ENCODE measurements at places on chromosomes 5 and 9.
A peak's percentile ranks its signal among the peaks of the same experiment; 100 is the strongest.

GRCh38 chr9:109887079-109887478 is 107.1 kb downstream of the PALM2AKAP2 start:
- peak; percentile 82 for ATAC-seq

- ATAC-seq = peak; percentile 51
Measured at GRCh38 chr9:71984403-71984802, 73.0 kb downstream of the C9orf85 start.

DNA sequence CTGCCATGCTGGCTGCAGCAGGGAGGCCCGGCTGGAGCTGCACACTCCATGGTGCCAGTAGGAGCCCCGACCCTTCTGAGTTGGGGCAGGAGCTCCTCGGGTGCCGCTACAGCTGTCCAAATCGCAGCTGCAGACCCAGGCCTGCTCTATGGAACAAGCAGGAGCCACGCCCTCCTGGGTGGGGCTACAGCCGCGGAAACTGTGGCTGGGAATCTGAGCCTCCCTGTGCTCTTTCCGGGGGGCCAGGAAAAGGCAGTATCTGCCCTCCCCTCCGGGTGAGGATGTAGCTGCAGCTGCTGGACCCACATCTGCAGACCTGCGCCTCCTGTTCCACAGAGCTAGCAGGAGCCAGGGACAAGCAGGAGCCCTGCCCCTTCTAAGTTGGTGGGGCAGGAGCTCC is 278.9 kb upstream of the ACTBL2 start:
- ATAC-seq = no peak

DNA sequence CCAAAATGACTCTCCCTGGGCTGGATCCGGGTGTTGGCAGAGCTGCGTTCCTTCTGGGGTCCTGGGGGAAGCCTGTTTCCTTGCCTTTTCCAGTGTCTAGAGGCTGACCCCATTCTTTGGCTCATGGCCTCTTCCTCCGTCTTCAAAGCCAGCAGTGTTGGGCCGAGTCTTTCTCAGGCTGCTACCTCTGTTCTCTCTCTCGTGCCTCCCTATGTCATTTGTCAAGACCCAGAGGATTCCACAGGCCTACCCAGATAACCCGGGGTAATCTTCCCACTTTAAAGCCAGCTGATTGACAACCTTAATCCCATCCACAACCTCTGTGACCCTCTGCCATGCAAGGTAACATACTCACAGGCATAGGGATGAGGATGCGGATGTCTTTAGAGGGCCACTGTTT is 55.0 kb upstream of the KCNMB1 start:
- no peak for ATAC-seq

DNA sequence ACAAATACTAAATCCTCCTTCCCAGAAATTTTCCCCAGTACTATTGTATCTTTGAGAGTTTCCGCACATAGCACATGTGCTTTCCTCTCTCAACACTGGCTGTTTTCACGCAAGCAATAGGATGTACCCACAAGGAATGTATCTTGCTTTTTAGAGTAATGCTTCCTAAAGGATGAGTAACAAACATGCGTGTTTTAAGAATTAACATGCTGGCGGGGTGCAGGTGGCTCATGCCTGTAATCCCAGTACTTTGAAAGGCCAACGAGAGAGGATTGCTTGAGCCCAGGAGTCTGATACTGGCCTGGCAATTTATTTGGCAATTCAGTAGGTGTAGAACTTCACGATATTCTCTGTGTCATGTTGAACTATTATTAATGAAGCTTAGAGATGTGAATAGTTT is 4.6 kb downstream of the RUFY1 start:
- no peak for ATAC-seq

- no peak for ATAC-seq
Measured at GRCh38 chr9:91944711-91945110, 5.3 kb downstream of the ROR2 start.

- no peak for ATAC-seq
Measured at GRCh38 chr5:107943923-107944322, 273.2 kb upstream of the EFNA5 start.

DNA sequence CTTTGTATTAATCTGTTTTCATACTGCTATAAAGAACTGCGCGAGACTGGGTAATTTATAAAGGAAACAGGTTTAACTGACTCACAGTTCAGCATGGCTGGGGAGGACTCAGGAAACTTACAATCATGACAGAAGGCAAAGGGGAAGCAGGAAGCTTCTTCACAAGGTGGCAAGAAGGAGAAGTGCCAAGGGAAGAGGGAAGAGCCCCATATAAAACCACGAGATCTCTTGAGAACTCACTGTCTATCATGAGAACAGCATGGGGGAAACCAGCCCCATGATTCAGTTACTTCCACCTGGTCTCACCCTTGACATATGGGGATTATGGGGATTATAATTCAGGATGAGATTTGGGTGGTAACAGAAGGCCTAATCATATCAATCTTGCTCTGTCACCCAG is 60.9 kb upstream of the CHD1 start:
- no peak for ATAC-seq

DNA sequence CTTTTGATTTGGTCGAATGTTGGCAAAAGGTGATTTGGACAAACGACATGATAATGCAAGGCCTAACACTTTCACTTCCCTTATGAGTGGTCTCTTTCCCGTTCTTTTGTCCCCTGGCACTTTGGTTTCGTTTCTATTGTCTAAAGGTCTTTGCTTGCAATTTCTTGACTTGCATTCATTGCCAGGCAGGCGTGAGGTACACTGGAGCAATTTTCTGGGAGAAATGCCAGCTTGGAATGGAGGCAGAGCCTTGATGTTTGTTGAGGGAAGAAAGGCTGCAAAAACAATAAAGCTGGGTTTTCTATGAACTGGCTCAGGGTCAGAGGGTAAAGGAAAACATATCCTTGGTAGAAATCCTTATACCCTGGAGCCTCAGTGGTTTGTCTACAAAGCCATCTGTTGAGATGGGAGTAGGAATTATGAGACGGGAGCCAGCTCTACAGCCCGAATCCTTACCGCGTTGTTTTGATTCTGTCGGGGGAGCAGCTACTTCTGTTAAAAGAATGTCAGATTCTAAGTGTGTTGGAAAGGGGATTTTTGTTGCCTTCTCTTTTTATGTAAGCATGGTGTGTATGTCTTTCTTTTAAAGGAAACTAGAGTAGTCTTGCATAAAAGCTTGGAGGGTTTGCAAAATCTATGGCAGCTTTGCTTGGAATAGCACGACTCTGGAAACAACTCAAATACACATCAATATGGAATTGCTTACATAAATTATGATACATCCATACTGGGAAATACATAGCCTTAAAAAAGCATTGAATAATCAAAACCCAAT is 158.9 kb downstream of the RMI1 start:
- ATAC-seq = peak; percentile 51

GRCh38 chr9:133826289-133827085 is 88.3 kb upstream of the SARDH start:
- ATAC-seq = peak; percentile 53

DNA sequence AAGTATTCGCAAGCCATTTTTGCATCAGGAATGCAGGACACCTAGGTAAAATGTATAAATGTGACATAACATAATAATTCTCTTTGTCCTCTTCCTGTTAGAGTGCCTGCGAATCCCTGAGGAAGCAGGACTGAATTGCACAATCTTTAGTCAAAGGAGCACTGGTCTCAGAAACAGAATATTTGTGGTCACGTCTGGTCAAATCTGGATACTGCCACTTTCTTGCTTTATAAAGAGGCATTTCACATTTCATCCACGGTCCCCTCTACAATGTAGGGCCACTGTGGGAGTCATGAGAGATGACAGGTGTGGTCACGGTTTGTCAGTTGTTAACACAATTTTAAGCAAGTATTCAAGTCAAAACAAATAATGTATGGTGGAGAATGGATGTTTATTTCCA is 564.0 kb downstream of the IRX1 start:
- ATAC-seq = no peak

GRCh38 chr5:65721050-65721719 is 724 bp downstream of the SGTB start:
- ATAC-seq = peak; percentile 70

- peak; percentile 84 for ATAC-seq
Measured at GRCh38 chr5:10018201-10019069, 231.3 kb downstream of the ATPSCKMT start.

DNA sequence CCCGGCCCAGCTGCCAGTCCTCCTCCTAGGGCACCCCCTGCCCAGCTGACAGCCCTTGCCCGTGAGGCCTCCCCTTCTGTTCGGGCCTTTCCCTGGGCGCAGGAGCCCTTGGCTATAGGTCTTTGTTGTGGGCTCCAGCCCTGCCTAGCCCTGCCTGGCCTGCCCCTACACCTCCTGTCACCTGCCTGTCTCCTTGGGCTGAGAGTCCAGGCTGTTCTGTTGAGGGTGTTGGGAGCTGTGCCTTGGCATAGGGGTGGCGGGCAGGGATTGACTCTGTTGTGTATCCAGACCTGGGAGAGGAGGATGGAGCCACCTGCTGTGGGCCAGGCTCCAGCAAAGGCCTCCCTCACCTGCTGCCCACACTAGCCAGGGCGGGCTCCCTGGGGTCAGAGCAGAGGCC is 11.6 kb downstream of the FCN2 start:
- ATAC-seq = no peak

DNA sequence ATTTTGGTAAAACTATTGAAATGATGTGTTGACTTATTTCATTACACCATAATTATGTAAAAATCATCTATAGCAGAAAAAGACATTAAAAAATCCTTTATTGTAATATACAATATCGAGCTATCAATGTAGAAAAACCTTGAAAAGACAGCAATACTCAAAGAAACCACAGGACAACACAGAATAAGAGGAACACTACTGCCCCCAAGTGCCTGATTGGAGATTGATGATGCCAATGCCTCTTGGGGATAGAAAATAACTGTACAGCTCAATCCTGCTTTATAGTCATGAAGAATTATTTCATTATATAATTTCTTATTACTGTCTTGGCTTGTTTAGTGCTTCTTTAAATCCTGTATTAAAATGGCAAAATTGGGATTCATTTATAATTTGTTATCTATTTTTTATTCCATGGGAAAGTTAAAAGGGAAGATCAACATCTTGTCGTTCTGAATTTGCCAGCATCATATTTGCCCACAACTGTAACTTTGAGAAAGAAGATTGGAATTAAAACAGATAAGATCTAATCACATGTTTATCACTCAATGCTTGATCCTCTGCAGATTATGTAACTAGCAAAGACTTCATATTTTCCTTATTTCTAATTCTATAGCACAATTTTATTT is 337.5 kb downstream of the CDH9 start:
- peak; percentile 86 for ATAC-seq

- no peak for ATAC-seq
Measured at GRCh38 chr5:68054638-68055037, 160.9 kb upstream of the PIK3R1 start.

- ATAC-seq = no peak
Measured at GRCh38 chr9:134739660-134739968, 98.0 kb downstream of the COL5A1 start.

GRCh38 chr9:124381170-124381945 is 33.9 kb downstream of the PSMB7 start:
- peak; percentile 60 for ATAC-seq

GRCh38 chr9:86768709-86769108 is 178.6 kb downstream of the GAS1 start:
- no peak for ATAC-seq

DNA sequence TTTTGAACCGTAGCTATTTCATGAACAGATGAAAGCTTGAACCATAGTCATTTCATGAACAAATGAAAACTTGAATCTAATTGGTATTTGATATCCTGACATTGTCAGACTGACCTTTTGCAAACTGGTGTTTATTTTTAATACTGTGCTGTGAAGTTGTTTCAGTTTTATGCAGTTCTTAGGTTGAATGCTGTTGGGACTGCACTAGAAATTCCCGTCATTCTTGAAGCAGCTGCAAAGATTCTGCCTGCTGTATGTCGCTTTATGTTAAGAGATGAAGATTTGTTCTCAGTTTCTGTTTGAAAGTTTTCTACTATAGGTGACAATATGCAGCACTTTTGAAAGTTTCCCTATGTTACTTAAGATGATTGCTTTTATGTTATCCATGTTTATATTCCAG is 22.5 kb upstream of the FAM120AOS start:
- no peak for ATAC-seq

GRCh38 chr5:126963822-126964375 is 66.5 kb downstream of the MARCHF3 start:
- no peak for ATAC-seq

GRCh38 chr5:55071413-55071812 is 31.0 kb upstream of the GZMA start:
- ATAC-seq = no peak

GRCh38 chr9:120619751-120620655 is 40.0 kb upstream of the CDK5RAP2 start:
- ATAC-seq = peak; percentile 97

Data from SK-N-SH treated with all-trans-retinoic acid at 6 μM for 48 hours (cell line).